Thyroid gland (tissue), 4 donors: ENCODE measurements at places on chromosomes 1 and 21. TPM values are rescaled to one million over a fixed set of nuclear protein-coding genes. Genes with fewer than 3 reads are reported as not detected.

DNA sequence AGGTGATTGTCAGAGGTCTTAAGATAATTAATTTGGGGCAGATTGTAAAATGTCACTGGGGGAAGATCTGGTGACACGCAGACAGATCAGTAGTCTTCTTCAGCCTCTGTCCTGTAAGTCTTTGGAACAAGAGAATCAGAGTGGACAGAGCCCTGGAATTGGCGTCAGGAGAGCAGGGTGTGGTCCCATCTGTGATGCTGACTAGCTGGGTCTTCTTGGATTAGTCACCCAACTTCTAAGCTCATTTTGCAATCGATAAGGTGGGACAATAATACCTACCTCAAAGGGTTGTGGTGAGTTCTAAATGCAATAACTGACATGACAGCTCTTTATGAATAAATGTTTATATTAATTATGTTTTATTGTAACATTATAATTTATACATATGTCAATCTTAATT is 4.8 kb downstream of the FASLG start:
- H3K4me1 ChIP-seq = no peaks in the 10 kb centered on the region
- DNase-seq = no peak
- H3K4me3 ChIP-seq = no peak overlapping the region
- H3K36me3 ChIP-seq = no peaks in the 10 kb centered on the region
- no peaks in the 10 kb centered on the region for H3K27me3 ChIP-seq
- H3K27ac ChIP-seq = no peak overlapping the region

DNA sequence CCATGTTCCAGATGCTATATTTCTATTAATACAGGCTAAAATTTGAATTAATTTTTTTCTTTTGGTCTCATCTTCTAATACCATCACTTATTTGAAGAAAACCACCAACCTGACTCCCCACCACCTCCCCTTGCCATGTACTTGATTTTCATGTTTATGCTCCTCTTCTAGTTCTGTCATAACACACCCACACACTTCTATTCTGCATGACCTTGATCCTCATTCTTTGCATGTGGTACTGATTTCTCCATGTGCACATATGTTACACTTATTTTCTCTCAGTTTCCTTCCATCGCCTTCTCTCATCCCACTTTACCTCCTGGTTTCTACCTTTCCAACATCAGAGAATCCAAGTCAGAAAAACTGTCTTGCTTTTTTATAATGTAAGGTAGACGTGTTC is 78.9 kb upstream of the ARID1A start:
- peaks cover 21% of the 10 kb centered on the region for H3K4me1 ChIP-seq
- no peak overlapping the region for H3K4me3 ChIP-seq
- DNase-seq = no peak
- no peak overlapping the region for H3K27ac ChIP-seq

DNA sequence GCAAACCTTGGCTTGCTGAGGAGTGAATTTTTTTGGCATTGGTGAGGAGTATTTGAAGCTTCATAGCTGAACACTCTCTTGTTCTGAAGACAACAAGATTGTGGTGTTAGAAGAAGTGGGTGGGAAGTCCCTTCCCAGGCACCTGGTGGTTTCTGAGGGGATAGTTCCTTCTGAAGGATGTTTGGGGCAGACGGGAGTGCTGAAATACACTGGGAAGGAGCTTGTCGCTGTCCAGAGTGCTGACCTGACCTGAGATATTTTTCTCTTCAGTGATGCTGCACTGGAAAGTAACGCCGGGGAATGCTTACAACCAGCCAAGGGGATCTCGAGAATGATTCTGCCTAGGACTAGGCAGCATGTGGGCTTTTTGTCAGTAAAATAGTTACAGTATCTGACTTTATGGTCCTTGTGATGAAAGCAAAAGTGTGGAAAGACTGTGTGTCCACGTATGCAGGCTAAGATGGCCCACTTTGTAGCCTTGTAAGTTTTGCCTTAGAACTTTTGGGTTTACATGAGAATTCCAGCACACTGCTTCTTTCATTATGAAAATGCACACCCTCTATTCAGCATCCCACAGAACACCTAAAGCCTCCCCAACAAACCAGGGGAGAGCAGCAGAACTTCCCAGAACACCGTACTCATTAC is 33.1 kb upstream of the NFASC start:
- H3K4me3 ChIP-seq = no peak overlapping the region
- no peaks in the 10 kb centered on the region for H3K36me3 ChIP-seq
- no peaks in the 10 kb centered on the region for H3K27me3 ChIP-seq
- DNase-seq = peak; percentile 55

DNA sequence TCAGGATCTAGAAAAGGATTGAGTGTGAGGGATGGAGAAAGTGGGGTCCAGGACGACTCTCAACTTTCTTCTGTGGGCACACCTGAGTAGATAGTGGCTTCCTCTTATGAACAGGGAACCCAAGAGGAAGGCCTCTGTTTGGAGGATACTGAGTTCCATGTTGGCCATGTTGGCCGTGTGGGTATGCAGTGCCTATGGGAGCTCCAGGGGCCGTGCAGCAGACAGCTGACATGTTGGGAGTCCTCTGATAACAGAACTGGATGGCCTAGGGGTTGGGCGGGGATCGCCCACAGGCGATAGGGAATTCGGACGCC is 43.0 kb downstream of the TMEM53 start:
- H3K27ac ChIP-seq = peak overlapping the region; percentile 81
- no peak for DNase-seq
- peaks cover 10% of the 10 kb centered on the region for H3K4me1 ChIP-seq
- peaks cover 13% of the 10 kb centered on the region for H3K36me3 ChIP-seq

DNA sequence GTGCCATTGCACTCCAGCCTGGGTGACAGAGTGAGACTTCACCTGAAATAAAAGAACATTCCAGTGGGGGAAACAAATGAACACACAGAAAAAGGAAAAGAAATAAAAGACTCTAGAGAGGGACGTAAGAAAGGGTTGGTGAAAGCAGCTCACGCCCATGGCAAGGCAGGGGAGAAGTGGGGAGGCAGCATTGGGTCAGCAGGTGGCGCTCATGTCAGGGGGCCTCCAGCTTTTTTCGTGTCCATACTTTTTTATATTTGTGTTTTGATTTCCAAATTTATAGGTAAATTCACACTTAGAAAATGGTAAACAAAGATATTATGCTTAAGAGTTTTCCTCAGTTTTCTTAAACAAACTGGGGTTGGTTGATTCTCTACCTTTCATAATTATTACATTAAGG is 45.5 kb downstream of the VPS13D start:
- peaks cover 75% of the 10 kb centered on the region for H3K36me3 ChIP-seq
- no peak overlapping the region for H3K27ac ChIP-seq
- no peaks in the 10 kb centered on the region for H3K4me1 ChIP-seq
- DNase-seq = peak; percentile 38
- H3K4me3 ChIP-seq = no peak overlapping the region

DNA sequence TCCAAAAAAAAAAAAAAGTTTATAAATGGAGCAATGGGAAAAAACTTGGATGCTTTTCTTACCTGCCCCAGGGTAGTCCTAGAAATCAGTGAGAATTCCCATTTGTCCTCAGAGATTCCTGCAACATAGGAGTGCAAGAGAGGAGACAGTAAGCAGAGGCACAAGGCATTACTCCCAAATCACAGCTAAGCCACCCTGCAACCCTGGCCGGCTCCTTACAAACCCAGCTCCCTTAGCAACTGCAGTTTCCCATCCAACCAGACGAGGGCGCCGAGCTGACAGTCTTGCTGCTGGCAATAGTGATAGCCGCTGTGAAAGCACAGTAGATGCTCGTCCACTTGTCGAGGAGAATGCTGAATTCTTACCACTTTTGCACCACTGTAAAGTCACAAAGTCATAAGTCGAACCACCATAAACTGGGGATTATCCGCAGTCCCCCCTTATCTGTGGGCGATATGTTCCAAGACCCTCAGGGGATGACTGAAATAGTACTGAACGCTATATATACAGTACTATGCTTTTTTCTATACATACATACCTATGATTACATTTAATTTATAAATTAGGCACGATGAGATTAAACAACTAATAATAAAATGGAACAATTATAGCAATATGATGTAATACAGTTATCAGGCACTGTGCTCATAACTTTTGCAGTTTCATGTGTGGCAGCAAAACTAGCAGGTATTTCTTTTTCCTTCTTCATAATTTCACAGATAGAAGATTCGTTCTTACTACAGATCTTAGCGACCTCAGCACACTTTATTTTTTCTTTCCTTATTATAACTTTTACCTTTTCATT is 6.0 kb upstream of the PITHD1 start:
- H3K4me3 ChIP-seq = no peak overlapping the region
- no peaks in the 10 kb centered on the region for H3K27me3 ChIP-seq
- H3K4me1 ChIP-seq = peaks cover 12% of the 10 kb centered on the region
- peak; percentile 91 for DNase-seq
- no peak overlapping the region for H3K27ac ChIP-seq

DNA sequence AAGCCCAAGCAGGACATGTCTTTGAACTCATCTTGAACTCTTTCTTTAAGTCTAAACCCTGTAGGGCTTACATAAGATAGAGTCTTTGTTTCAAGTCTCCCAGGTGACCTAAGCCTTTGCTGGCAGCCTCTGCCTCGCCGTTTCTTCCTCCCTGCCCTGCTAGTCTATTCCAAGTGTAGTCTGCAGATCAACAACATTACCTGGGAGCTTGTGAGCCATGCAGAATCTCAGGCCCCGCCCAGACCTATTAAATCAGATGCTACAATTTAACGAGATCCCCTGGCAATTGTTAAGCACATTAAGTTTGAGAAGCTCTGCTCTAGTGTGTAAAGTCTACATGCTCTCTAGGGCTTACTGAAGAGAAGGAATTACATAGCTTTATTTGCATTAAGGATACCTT is 271.6 kb downstream of the PBX1 start:
- H3K4me3 ChIP-seq = no peak overlapping the region
- no peak overlapping the region for H3K27ac ChIP-seq
- no peaks in the 10 kb centered on the region for H3K36me3 ChIP-seq
- H3K27me3 ChIP-seq = no peaks in the 10 kb centered on the region

DNA sequence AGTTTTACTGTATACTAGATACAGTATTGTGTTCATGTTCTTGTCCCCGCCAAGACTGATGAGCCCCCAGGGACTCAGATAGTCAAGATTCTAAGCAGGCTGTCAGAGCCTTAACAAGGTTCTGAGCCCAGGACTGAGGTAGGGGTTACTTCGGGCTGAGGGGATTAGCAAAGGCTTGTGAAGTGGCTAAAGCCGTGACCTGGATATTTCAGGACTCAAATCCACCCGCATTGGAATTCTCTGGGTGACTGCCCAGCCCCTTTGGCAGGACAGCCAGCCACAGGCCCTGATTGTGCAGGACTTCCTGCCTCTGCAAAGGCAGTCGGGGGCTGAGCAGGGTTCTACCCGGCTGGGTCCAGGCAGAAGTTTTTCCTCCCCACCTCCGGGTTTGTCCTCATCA is at the start of gene PLA2G5:
Gene PLA2G5 (plus strand): TSS at position 321 of the 400 bp plus-strand sequence. CDS start 14,637 bp downstream, outside the sequence.
- no peak within 1 kb of the TSS for H3K27ac ChIP-seq
- H3K4me3 ChIP-seq = no peak within 1 kb of the TSS
- no peaks in the 10 kb centered on the region for H3K27me3 ChIP-seq
- H3K36me3 ChIP-seq = no peaks in the 10 kb centered on the region
- peak; percentile 48 for DNase-seq
- no peaks in the 10 kb centered on the region for H3K4me1 ChIP-seq

GRCh38 chr21:16563795-16564194 is 834.0 kb downstream of the USP25 start:
- H3K27ac ChIP-seq = peak overlapping the region; percentile 84
- no peak overlapping the region for H3K4me3 ChIP-seq
- H3K27me3 ChIP-seq = no peaks in the 10 kb centered on the region
- peaks cover 12% of the 10 kb centered on the region for H3K4me1 ChIP-seq
- no peaks in the 10 kb centered on the region for H3K36me3 ChIP-seq
- DNase-seq = peak; percentile 82

GRCh38 chr1:179082333-179082998 is 596 bp downstream of the TOR3A start:
- H3K36me3 ChIP-seq = no peaks in the 10 kb centered on the region
- H3K27ac ChIP-seq = peak overlapping the region; percentile 76
- no peaks in the 10 kb centered on the region for H3K27me3 ChIP-seq
- peaks cover 13% of the 10 kb centered on the region for H3K4me1 ChIP-seq
- peak; percentile 47 for DNase-seq

DNA sequence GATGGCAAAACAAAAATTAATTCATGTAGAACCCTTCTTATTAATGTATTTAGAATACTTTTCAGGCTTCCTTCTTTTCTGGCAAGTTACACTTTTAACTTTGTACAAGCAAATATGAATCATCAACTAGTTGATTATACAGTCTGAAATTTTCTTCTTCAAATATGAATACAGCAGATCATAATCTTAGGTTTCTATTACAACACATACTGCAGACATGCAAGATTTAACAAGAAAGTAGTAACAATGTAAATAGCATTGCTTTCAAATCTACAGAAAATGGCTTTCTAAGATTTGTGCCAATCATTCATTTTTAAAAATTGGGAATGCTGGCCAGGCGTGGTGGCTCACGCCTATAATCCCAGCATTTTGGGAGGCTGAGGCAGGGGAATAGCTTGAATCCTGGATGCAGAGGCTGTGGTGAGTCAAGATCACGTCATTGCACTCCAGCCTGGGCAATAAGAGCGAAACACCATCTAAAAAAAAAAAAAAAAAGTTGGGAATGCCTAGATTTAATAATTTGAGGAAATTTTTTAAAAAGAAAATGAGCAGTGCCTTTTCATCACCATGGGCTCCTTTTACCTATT is 68.4 kb upstream of the DPYD start:
- no peaks in the 10 kb centered on the region for H3K27me3 ChIP-seq
- H3K27ac ChIP-seq = no peak overlapping the region
- DNase-seq = no peak
- no peaks in the 10 kb centered on the region for H3K4me1 ChIP-seq
- no peaks in the 10 kb centered on the region for H3K36me3 ChIP-seq

- H3K27ac ChIP-seq = no peak overlapping the region
- H3K4me3 ChIP-seq = peak overlapping the region; percentile 85
- no peak for DNase-seq
- H3K4me1 ChIP-seq = no peaks in the 10 kb centered on the region
- no peaks in the 10 kb centered on the region for H3K27me3 ChIP-seq
Measured at GRCh38 chr1:233294913-233295236, 650 bp downstream of the PCNX2 start.

- no peak overlapping the region for H3K27ac ChIP-seq
- H3K36me3 ChIP-seq = no peaks in the 10 kb centered on the region
- no peak overlapping the region for H3K4me3 ChIP-seq
- no peak for DNase-seq
- H3K27me3 ChIP-seq = no peaks in the 10 kb centered on the region
- no peaks in the 10 kb centered on the region for H3K4me1 ChIP-seq
Measured at GRCh38 chr1:47701283-47701682, 263.4 kb downstream of the FOXD2 start.

DNA sequence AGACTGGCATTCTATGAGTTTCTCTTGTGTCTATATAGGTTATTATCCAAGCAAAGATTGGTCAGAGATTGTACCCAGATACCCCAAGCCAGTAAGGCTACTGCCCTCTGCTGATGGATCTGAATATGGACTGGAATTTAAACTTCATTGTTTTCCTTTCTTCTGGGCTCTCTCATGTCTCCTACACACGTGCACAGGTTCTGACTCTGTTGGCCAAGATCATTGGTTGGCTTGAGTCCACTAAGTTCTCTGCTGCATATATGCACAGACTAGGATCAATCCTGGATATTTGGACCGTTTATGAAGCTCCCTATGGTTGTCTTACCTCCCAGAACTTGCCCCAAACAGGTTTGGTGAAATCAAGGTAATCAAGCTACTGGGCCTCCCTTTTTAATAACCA is 69.7 kb downstream of the CC2D1B start:
- H3K4me1 ChIP-seq = no peaks in the 10 kb centered on the region
- DNase-seq = no peak
- no peaks in the 10 kb centered on the region for H3K36me3 ChIP-seq
- no peak overlapping the region for H3K4me3 ChIP-seq
- no peaks in the 10 kb centered on the region for H3K27me3 ChIP-seq

GRCh38 chr1:184449916-184450315 is 63.1 kb downstream of the C1orf21 start:
- no peak overlapping the region for H3K27ac ChIP-seq
- H3K4me1 ChIP-seq = no peaks in the 10 kb centered on the region
- H3K4me3 ChIP-seq = no peak overlapping the region
- DNase-seq = no peak
- no peaks in the 10 kb centered on the region for H3K36me3 ChIP-seq

The CD53 gene
- 15.7 TPM for total RNA-seq

The SLC35F3 gene
- total RNA-seq = 0.89 TPM

The DUSP10 gene
- total RNA-seq = 9.5 TPM
